ENCODE measurements at places on chromosomes 7 and 10. TPM values are rescaled to one million over a fixed set of nuclear protein-coding genes. Genes with fewer than 3 reads are reported as not detected.

DNA sequence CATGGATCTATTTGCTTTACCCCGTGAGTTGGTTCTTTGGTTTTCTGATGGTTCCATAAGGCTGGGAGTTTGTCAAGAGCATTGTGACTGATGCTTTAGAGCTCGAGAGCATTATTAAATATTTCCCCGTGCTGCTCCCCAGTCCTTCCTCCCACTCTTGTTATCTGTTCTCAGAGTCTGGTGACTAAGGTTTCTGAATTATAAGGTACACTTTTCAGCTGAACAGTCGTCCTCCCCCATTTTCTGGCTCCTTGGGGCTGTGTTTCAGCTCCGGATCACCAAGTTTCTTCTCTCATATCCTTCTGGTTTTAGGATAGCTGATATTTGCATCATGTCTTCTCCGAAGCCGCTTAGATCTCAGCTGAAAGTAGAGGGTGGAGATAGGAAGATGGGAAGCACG lies 57.8 kb upstream of the CACNB2 start:
- H3K27me3 ChIP-seq = no peaks in the 10 kb centered on the region
- no peaks in the 10 kb centered on the region for H3K4me1 ChIP-seq

Gene RAPGEF5
- 19.4 TPM for total RNA-seq

Gene TSPAN15
- total RNA-seq = 6.6 TPM

Gene MCM10
- not detected for total RNA-seq

DNA sequence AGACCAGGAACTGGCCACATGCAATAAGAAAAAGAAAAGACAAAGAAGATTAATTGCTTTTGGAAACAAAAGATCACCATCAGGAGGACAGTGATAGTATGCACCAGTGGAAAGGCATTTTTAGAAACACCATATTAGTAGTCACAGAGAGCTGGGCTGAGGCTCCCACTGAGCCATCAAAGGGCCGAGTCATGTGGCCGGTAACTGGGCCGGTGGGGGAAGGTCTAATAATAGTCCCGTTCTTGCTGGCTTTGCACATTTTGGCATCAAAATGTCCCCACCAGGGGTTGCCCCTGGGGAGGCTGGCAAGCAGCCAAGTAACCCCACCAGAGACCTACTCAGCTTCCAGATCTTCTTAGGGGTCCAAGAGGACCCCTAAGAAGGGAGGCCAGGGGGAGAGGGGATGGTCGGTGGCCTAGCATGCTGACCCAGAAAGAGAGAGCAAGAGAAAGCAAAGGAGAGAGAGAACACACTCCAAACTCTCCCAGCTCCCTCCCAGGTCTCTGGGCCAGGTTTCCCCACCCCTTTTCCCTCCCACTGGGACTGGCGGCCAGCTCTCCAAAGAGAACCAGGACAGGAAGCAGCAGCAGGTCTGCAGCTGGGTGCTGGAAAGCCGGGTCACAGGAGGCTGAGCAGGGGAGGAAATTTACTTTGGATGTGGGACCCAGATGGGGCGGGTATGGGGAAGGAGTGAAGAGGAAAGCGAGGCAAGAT lies 70.2 kb upstream of the FGFR2 start:
- no peaks in the 10 kb centered on the region for H3K27me3 ChIP-seq
- peak overlapping the region; percentile 80 for H3K27ac ChIP-seq
- DNase-seq = no peak

DNA sequence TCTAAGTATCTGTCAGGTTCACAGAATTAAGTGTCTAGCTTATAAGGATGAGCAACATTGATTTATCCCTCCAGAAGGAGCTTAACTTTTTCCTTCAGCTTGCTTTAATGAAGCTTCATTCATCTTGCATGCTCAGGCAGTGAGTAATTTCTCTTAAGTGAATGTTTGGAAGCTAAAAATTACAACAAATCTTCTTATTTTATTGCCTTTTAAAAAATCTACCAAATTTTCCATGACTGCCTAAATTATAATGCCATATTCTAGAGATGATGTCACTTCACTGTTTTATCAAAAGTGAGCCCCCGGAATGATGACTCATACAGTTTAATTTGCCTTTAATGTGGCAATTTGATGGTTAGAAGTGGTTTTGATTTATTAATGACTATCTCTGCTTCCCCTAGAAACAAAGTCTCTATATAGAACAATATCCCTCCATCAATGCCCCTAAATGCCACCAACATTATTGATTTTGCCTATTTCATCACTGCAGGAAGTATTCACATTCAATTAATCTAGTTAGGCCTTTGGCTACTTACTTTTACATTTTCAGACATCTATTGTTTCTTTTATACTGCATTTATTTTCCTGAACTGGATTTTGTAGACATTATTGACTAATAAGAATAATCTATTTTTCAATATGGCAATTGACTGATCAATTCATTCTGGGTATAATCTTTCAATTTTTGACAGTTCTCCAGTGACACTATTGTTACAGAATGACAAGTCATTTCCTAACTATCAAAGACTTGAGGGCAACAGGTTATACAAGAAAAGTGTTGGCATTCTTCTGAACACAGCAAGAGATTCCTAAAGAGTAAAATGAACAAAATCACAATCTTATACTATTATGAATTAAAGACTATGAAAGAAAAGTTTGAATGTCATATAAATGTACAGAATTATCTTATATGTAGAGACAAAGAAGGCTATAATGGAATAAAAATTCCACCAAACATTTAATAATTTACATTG lies 139.3 kb upstream of the ODAD2 start:
- H3K27me3 ChIP-seq = no peaks in the 10 kb centered on the region
- no peaks in the 10 kb centered on the region for H3K4me1 ChIP-seq
- no peak overlapping the region for H3K4me3 ChIP-seq
- no peak overlapping the region for H3K27ac ChIP-seq
- no peak for DNase-seq
- no peaks in the 10 kb centered on the region for H3K36me3 ChIP-seq

GRCh38 chr10:24501056-24501711 lies 222.5 kb downstream of the ARHGAP21 start:
- H3K36me3 ChIP-seq = peaks cover 23% of the 10 kb centered on the region
- no peak overlapping the region for H3K27ac ChIP-seq
- DNase-seq = no peak
- no peaks in the 10 kb centered on the region for H3K4me1 ChIP-seq
- no peaks in the 10 kb centered on the region for H3K27me3 ChIP-seq

DNA sequence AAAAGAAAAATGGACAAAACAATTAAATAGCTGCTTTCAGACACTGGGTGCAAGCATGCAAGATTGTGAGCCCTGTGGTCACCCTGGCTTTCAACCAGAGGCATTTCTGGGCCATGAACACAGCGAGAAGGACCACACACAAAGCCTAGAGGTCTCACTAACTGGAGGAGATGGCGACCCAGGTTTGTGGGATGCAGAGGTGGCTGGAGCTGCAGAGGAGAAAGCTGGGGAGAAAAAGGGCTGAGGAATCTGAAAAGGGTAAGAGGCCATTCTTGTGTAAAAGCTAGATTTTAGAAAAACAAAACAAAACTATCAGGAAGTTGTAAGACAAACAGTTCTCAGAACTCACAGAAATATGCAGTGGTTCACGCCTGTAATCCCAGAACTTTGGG lies 30.1 kb upstream of the PTPRN2 start:
- no peak overlapping the region for H3K4me3 ChIP-seq
- H3K27ac ChIP-seq = no peak overlapping the region
- no peaks in the 10 kb centered on the region for H3K27me3 ChIP-seq
- H3K4me1 ChIP-seq = no peaks in the 10 kb centered on the region
- no peaks in the 10 kb centered on the region for H3K36me3 ChIP-seq
- no peak for DNase-seq

Gene IGF2BP3
- total RNA-seq = not detected

DNA sequence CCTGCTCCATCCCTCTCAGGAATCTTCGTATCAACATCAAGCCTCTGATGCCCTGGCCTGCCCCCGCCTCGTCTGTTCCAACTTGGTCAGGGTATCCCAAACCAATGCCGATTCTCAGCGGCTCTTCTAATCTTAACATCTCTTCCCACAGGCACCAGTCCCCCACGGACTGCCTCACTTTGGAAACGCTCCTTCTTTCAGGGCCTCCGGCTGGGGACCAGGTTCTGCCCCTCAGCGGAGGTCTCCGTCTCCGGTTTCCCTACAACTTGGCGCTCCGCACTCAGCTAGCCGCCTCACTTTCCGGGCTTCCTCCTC lies 488 bp downstream of the ABCF2 start:
- H3K36me3 ChIP-seq = peaks cover 36% of the 10 kb centered on the region
- no peaks in the 10 kb centered on the region for H3K27me3 ChIP-seq
- H3K27ac ChIP-seq = peak overlapping the region; percentile 77
- DNase-seq = no peak

Gene NPY4R
- not detected for total RNA-seq

Gene FFAR4
- not detected for total RNA-seq

Gene VWA2
- total RNA-seq = not detected

DNA sequence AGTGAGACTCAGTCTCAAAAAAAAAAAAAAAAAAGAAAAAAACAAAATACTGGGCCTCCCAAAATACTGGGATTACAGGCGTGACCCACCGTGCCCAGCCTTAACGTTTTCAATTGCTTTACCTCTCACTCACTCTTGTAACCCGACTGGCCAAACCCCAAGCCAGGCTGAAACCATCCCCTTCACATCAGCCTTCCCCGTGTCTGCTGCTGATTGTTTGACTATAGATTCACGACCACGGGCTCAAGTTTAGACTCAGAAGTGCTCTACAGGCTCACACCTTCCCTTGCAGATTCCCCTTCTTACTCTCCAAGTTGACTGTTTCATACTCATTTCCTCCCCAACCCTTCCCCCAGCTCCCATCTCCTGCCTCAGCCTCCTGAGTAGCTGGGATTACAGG lies 22.3 kb downstream of the TYW1 start:
- peaks cover 47% of the 10 kb centered on the region for H3K36me3 ChIP-seq
- H3K4me3 ChIP-seq = no peak overlapping the region
- no peaks in the 10 kb centered on the region for H3K27me3 ChIP-seq
- H3K4me1 ChIP-seq = no peaks in the 10 kb centered on the region

Gene STRIP2
- 8.5 TPM for total RNA-seq

DNA sequence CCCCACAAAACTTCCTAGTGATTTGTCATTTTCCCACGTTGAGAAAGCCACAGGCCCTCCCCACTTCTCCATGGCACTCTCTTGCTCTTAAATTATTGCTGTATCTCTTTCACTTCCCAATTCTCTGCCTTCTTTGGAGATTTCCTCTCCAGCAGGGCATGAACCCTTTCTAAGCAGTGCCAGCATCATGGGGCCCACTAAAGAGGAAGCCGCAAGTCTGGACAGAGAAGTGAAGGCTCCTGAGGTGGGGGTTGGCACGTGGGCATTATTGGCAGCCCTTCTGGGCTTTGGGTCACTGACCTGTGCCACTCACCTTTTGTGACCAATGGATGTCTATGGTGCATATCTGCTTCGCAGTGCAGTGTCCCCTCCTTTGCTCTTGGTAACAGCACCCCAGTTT lies 97.7 kb upstream of the TCF7L2 start:
- H3K4me1 ChIP-seq = no peaks in the 10 kb centered on the region
- DNase-seq = no peak
- no peak overlapping the region for H3K27ac ChIP-seq
- no peaks in the 10 kb centered on the region for H3K27me3 ChIP-seq

- H3K36me3 ChIP-seq = no peaks in the 10 kb centered on the region
- H3K4me3 ChIP-seq = no peak overlapping the region
- no peak for DNase-seq
- H3K27me3 ChIP-seq = no peaks in the 10 kb centered on the region
Observed at GRCh38 chr7:118938845-118939244, 714.3 kb downstream of the ANKRD7 start.

DNA sequence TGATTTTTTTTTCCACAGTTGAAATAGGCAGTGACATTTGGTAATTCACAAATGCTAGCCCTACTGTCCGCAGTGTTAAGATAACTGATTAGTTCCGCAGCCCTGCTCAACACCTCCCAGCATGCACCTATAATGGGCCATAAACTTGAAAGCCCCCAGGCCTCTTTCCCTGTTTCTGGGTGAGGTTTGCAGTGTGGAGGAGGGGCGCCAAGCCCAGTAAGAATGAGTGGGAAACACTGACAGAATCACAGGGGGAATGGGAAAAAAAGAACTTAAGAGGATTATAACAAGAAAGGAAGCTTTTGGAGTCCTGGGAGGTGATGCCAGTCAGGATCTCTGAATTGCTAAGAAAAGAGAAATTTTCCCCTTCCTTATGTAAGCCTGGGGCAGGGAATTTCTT lies 39.6 kb upstream of the SP8 start:
- DNase-seq = no peak
- no peaks in the 10 kb centered on the region for H3K36me3 ChIP-seq
- no peak overlapping the region for H3K4me3 ChIP-seq
- H3K27me3 ChIP-seq = no peaks in the 10 kb centered on the region

Gene GIMAP2
- 3.8 TPM for total RNA-seq

GRCh38 chr7:131764143-131764775 lies 207.8 kb upstream of the PODXL start:
- H3K27me3 ChIP-seq = no peaks in the 10 kb centered on the region
- no peak overlapping the region for H3K4me3 ChIP-seq
- no peaks in the 10 kb centered on the region for H3K36me3 ChIP-seq
- H3K27ac ChIP-seq = no peak overlapping the region
- no peak for DNase-seq
- H3K4me1 ChIP-seq = no peaks in the 10 kb centered on the region

Gene CRPPA
- 8.0 TPM for total RNA-seq

- H3K27me3 ChIP-seq = no peaks in the 10 kb centered on the region
- no peak overlapping the region for H3K27ac ChIP-seq
- H3K4me1 ChIP-seq = peaks cover 3% of the 10 kb centered on the region
- H3K36me3 ChIP-seq = peaks cover 48% of the 10 kb centered on the region
Observed at GRCh38 chr10:118332236-118332635, 9.9 kb downstream of the FAM204A start.

Gene SNX10
- 0.96 TPM for total RNA-seq

Gene EVX1
- total RNA-seq = not detected

DNA sequence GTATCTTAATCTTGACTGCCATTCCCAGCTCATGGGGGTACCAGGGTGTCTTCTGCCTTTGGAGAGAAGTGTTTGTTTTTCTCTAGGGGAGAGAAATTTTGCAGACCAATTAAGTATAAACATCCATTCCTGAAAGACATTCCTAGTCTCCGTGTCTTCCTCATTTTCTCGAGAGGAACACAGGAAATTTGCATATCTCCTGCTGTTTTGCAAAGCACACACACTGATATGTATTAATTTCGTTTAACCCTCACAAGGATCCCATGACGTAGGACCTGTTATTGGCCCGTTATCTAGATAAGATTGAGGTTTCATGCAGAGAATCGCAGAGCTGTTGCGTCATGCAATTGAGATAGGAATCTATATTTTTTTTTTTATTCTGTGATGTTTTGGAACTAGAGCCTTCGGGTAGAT lies 944 bp downstream of the RHBDD2 start:
- peak overlapping the region; percentile 98 for H3K4me3 ChIP-seq
- H3K36me3 ChIP-seq = peaks cover 38% of the 10 kb centered on the region
- H3K4me1 ChIP-seq = peaks cover 23% of the 10 kb centered on the region
- peak overlapping the region; percentile 86 for H3K27ac ChIP-seq
- no peak for DNase-seq

- H3K4me1 ChIP-seq = peaks cover 32% of the 10 kb centered on the region
- H3K36me3 ChIP-seq = peaks cover 15% of the 10 kb centered on the region
- DNase-seq = no peak
- no peak overlapping the region for H3K4me3 ChIP-seq
Observed at GRCh38 chr10:114560144-114560543, 97.9 kb downstream of the ABLIM1 start.

Gene PNLIPRP3
- total RNA-seq = not detected

Gene SHLD2
- total RNA-seq = 16.5 TPM

GRCh38 chr7:5197811-5198210 lies 7.8 kb downstream of the WIPI2 start:
- peaks cover 31% of the 10 kb centered on the region for H3K4me1 ChIP-seq
- no peaks in the 10 kb centered on the region for H3K27me3 ChIP-seq
- DNase-seq = no peak
- H3K36me3 ChIP-seq = peaks cover 23% of the 10 kb centered on the region
- no peak overlapping the region for H3K27ac ChIP-seq
- H3K4me3 ChIP-seq = no peak overlapping the region
